ENCODE measurements at places on chromosomes 11 and 22.

DNA sequence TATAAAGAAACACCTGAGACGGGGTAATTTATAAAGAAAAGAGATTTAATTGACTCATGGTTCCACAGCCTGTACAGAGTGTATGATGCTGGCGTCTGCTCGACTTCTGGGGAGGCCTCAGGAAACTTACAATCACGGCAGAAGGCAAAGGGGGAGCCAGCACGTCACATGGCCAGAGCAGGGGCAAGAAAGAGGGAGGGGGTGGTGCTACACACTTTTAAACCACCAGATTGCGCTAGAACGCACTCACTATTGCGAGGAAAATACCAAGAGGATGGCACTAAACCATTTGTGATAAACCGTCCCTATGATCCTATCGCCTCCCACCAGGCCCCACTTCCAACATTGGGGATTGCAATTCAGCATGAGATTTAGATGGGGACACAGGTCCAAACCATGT, 79.7 kb upstream of the CARD18 start:
- no peak for DNase-seq

GRCh38 chr11:94676814-94677213, 91.3 kb upstream of the AMOTL1 start:
- no peak for DNase-seq

DNA sequence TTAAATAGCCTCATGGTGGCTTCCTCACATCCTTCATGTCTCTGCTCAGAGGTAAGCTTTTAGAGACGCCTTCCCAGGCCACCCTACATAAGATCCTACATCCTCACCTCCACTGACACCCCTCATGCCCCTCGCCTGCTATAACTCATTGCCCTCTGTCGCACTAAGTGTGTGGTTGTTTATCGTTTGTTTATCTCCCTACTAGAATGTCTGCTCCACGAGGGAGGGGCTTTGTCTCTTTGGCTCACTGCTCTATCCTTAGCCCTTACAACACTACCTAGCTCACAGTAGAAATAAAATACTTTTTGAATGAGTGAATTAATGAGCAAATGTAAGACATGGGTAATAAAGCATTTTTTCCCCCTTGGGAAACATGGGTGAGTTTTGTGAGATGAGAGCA, 1.3 kb upstream of the CBLIF start:
- DNase-seq = no peak

- DNase-seq = no peak
These were observed 34.7 kb upstream of the FADD start for GRCh38 chr11:70168405-70168754.

Data from activated T-helper 1 cell treated with anti-CD3 and anti-CD28 coated beads, Interleukin-2, amount 50 U/mL, for 16 hours (primary cell).